Bronchial epithelial cell (primary cell): ENCODE measurements at places on chromosomes 5 and 9.

DNA sequence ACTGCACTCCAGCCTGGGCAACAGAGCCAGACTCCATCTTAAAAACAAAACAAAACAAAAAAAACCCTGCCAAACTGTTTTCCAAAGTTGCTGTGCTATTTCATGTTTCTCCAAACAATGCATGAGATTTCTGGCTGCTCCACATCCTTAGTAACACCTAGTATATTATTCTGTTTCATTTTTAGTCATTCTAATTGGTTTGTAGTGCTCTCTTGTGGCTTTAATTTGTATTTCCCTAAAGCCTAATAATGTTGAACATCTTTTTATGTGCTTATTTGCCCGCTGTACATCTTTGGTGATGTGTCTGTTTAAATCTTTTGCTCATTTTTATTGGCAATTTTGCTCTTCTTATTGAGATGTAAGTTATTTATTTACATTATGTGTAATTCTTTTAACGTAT is 18.4 kb upstream of the TTC1 start:
- DNase-seq: no peak

DNA sequence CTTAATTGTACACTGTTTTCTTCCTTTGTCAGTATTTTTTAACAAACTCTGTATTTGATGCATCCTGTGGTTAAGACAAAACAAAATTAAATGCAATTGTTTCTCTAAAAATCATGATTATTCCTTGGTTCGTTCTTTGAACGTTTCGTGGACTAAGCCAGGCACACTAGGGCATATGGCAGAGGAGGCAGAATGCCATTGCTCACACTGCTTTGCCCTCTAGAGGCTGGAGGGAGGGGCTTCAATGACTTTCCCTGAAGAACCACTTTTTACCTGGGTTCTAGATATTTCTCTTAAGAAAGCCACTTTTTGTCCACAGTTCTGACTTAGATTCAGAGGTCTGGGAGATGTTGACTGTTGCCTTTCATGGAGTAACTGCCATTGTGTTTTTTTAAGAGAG is 236.2 kb upstream of the ADAMTSL1 start:
- no peak for DNase-seq

- DNase-seq: no peak
These were observed 10.9 kb downstream of the PRKACG start for GRCh38 chr9:69003051-69003450.

- DNase-seq: no peak
These were observed 127.2 kb downstream of the VPS13A start for GRCh38 chr9:77304543-77304942.

DNA sequence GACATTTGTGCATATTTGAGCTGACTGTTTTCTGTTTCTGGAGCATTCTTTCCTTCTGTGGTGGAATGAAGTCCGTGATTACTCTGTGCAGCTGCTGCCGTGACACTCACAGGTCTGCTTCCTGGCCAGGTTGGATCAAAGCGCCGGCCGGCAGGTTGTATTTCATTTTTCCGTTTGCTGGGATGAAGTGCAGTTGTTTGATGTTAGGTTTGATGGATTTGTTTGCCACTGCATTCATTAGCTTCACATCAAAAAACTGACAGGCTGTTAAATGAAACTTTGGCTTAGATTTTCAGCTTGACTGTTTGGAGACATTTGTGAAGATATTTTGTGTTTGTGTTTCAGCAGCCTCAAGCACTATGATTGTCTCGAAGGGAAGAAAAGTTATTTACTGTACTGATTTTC is 140.1 kb downstream of the KDM4C start:
- DNase-seq: no peak

GRCh38 chr9:36008774-36009300 is 27.9 kb upstream of the RECK start:
- DNase-seq: peak; percentile 54

GRCh38 chr9:15018096-15018637 is 107.9 kb upstream of the FREM1 start:
- peak; percentile 37 for DNase-seq

- no peak for DNase-seq
These were observed 49.8 kb downstream of the TMOD1 start for GRCh38 chr9:97551308-97551707.

GRCh38 chr5:173475780-173476179 is 140.7 kb downstream of the BOD1 start:
- DNase-seq: no peak

- peak; percentile 42 for DNase-seq
These were observed 37.3 kb downstream of the FBXW2 start for GRCh38 chr9:120755810-120756434.

DNA sequence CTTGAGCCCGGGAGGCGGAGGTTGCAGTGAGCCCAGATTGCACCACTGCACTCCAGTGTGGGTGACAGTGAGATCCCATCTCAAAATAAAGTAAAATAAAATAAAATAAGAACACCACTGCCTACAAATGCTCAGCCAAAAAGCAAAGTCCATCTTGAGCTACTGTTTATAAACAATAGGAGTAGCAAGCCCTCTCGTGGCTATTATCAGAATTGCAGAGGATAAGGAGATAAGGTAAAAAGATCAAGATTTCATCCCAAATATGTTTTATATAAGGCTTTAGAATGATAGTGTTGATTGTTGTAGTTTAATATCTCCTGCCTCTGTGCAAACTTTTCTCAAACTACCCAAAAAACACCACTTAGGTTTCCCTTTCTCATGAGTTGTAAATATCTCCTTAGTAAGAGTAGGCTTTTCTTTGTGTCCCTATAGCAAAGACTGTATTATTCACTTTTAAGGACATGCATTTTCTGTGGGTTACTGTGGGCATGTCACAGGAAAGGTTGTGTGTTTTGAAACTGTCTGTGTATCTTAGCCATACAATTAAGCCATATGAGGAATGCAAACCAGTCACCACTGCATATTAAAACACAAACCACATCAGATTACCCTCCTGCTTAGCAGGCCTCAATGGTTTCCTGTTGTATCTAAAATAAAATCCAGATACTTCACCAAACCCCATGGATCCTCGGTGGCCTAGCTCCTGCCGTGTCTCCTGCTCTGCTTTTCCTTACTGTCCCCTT is 31.8 kb upstream of the CKS2 start:
- DNase-seq: peak; percentile 40

DNA sequence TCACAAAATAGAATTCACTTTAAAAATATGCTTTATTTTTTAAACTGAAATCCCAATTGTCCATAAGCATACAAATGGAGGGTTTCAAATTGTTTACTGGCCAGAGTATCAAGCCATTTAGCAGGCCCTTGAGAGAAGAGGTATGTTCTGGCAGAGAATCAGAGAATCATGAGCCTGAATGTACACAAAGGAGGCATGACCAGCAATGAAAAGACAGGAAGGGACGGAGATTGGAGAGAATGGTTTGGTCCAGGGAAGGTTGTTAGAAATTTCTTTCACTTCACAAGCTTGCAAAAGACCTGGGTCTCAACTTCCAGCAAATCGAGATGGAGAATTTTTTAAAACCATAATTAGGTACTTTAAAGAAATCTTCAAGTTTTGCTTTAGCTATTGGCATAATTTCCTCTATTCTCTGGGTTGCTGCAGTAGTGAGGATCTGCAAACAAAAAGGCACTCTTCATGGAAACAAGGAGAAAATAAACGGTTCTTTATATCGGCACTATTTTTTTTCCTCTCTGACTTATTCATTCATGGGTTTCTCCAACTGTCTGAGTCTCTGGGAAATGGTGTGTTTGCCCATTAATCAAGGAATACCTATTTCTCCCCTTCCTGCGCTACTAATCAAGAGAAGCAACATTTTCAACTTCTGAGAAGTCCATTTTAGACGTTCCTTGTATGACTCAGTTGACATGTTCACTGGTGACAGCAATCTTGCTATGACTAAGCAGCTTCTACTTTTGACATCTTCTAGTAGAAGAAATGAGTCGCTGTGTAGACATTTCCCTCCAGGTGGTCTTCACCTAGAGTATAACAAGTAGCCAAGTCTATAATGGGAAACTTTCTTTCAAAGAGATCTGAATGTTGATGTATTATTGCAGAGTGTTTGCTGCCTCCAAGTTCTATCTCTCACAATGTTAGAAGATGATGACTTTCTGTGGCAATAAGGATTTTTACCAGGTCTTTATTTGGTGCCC is 23.1 kb upstream of the ERCC6L2 start:
- DNase-seq: peak; percentile 90

- DNase-seq: peak; percentile 99
These were observed 28.8 kb downstream of the SPOCK1 start for GRCh38 chr5:137470111-137470920.

GRCh38 chr5:137265457-137265856 is 233.7 kb downstream of the SPOCK1 start:
- DNase-seq: peak; percentile 32
